ENCODE measurements at places on chromosomes 5 and 9.

- no peak for DNase-seq
These were observed 117.9 kb downstream of the GOLPH3 start for GRCh38 chr5:32055891-32056866.

- DNase-seq: no peak
These were observed 70.9 kb downstream of the HSPA4 start for GRCh38 chr5:133122711-133123110.

DNA sequence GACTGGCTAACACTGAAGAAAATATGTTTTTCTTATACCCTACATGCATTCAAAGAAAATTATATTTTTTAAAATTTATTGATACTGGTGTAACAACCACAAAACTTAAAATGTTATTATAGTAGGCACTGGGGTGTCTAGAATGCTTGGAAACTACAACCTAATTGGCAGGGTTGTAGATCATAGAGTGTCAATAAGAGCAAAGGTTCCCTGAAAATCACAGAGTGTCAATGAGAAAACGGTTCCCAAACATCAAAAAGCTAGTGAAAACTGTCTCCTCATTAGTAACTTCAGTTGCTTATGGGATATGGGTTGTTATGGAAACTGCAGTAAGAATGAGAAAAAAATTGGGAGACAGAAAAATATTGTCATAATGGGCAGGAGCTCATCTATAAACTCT lies 214.4 kb upstream of the CCNG1 start:
- DNase-seq: no peak

GRCh38 chr5:126594748-126595485 lies at the start of gene ALDH7A1:
Gene ALDH7A1, minus strand, starts transcription at chr5:126595219. Its CDS starts 21 bp downstream, at chr5:126595198.
- DNase-seq: peak; percentile 13

- DNase-seq: no peak
These were observed 74.9 kb downstream of the NREP start for GRCh38 chr5:111682121-111682520.

- DNase-seq: no peak
These were observed 10.8 kb downstream of the BRD3OS start for GRCh38 chr9:134036130-134036529.
